ENCODE measurements at places on chromosomes 3 and 15.
A peak's percentile ranks its signal among the peaks of the same experiment; 100 is the strongest.

DNA sequence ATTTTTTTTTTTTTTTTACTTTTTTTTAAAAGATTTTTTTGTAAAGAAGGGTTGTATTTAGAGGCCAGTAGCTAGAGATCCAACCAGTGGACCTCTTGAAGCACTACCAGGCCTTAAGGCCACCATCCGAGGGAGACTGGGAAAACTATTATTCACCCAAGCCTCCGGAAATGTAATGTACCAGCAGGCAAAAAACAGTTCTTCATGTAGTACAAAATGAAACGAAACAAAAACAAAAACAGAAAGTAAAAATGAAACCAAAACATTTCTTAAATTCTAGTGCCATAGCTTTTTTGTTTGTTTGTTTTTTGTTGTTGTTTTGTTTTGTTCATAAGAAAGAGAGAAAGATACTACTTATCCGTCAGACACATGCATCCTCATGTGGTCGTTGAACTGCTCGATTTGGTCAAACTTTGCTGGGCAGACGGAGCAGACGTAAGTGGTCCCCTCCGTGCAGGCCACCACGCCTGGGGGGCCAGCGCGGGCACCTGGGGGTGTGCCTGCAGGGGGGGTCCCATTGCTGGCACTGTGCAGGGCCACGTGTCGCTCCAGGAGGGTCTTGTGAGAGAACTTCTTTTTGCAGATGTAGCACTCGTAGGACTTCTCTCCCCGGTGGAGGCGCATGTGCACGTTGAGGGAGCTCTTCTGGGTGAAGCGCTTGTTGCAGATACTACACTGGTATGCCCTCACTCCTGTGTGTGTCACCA is 45.0 kb downstream of the TIGIT start:
- DNase-seq: no peak

DNA sequence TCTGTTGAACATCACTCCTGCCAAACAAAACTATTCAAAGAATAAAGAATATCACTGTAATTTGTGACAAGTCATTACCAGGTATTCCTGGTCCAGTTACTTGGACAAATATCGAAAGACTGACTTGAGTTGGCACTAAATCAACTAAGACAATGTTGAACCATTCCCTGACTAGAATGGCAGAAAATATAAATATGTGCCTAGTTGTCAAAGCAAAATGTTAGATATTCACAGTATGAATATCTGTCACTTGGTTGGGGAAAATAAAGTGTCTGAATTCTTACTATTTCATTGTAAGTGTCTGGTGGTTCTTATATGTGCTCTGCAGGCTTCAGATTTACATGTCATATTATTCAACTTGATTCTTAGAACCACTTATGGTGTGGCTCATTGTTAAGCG is 470.2 kb downstream of the NAALADL2 start:
- no peak for DNase-seq

DNA sequence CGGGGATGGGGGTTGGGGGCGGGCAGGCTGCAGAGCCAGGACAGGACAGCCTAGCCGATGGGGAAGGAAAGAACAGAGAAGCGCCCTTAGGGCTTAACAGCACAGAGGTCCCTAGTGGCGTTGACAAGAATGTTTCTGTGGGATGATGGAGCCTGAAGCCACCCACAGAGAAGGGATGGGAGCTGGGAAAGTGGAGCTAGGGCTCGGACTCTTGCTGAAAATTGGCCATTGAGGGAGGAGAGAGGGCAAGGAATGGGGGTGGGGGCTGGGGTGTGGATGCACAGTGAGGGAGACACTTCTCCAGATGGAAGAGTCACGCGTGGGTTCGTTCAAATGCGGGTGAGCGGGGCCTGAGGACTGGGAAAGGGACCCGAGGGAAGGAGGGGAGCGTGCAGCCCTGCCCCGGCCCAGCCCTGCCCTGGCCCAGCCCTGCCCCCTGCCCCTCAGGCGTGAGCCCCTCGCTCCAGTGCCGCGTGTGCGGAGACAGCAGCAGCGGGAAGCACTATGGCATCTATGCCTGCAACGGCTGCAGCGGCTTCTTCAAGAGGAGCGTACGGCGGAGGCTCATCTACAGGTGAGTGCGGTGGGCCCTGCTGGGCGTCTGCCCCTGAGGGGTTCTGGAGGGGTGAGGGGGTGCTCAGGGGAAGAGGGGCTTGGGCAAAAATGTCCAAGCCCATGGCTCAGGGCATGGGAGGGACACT is 832 bp downstream of the NR2E3 start:
- no peak for DNase-seq

GRCh38 chr3:39287216-39288164 is 7.7 kb upstream of the CX3CR1 start:
- no peak for DNase-seq

DNA sequence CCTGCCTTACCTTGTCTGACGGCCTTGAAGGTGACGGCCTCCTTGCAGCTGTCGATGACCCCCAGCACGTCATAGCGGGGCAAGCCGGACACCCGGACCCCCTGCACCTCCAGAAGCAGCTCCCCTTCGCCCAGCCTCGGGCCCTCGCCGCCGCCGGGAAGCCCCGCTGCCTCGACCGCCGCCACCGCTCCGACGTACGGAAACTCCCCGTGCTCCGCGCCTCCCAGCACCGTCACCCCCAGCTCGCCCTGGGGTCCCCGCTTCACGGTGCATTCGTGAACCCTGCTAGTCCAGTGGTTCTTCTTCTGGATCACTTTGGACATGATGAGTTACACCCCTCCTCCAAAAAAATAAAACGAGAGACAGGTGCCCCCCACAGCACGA is 740 bp downstream of the MAGI1 start:
- DNase-seq: no peak

DNA sequence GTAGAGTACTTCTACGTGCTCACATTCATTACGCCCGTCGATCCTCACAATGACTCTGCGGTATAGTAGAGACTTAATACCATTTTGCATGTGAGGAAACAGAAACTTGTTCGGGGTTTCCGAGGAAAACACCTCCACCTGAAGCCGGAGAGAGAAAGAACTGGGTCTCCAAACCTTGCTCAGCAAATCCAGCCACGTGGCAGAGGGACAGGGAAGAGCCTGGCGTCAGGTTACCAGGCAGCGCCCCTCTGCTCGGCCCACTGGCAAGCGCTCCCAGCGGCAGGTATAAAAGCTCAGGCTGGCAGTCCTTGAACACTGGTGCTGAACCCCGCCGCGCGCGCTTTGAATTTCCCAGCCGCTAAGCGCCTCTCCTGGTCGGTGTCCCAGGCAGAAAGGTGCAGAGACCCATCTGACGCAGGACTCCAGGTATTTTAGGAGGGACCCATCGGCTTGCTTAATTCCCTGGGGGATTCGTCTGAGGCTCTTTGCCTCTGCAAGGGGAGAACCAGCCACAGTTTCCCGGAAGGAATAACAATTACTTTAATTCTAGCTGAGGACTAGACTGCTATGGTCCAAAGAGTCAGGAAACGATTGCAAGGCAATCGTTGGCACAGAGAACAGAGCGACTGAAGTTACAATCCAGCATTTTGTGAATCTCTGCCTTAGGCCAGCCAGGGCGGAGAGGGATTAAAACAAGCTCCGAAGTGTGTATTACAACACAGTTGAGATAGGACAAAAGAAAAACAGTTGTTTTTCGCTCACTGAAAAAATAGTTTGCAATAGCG is at the start of gene C2CD4A:
C2CD4A (plus strand) TSS at position 315 of the 785 bp plus-strand sequence. CDS start 637 bp downstream, outside the sequence.
- peak; percentile 67 for DNase-seq

DNA sequence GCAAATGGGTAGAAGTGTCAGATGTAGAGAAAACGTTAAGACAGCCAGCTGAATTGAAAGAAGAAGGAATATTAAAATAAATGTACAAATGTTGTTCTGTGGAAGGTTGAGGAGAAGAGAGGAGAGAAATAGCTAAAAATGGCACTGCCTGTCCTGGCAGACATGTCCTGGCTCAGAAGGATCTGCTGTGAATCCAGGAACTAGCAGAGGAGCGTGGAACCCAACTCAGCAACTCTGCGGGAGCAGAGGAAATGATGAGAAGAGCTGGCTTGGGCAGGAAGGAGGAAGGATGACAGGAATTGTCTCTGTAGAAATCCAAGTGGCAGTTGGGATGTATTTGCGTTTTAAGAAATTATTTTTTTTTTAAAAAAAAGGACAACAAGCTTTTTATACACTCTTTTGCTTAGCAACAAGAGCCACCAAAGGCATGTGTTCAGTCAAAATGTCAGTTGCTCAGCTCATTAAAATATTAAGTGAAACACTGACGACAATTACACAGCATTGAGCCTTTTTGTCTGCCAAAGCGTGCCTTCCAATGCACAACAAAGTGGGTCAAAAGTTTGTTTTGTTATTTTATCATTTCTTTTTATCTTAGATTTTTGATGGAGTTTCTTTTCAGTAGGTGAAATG is 16.1 kb downstream of the NANOGP8 start:
- no peak for DNase-seq

GRCh38 chr15:37220949-37221670 is 120.8 kb upstream of the MEIS2 start:
- DNase-seq: no peak

DNA sequence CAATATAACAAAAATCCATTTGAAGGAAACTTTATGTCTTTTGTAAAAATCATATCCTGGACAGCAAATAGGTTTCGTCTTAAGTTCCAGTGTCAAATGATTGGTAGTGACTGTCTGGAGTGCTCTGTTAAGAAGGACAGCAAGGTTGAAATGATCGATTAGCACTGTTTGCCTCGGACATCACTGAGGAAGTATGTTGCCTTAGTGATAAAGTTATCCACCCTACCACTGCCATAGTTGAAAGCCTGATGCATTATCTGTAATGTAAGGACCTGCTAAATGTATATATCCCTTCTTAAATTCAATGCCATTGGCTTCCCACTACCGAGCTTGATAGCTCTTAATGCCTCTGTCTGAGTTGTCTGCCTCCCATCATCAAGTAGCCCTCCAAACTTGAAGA is 70.0 kb downstream of the CFAP20DC start:
- DNase-seq: no peak

- DNase-seq: no peak
These were observed 332.4 kb upstream of the TLE3 start for GRCh38 chr15:70430069-70430468.

DNA sequence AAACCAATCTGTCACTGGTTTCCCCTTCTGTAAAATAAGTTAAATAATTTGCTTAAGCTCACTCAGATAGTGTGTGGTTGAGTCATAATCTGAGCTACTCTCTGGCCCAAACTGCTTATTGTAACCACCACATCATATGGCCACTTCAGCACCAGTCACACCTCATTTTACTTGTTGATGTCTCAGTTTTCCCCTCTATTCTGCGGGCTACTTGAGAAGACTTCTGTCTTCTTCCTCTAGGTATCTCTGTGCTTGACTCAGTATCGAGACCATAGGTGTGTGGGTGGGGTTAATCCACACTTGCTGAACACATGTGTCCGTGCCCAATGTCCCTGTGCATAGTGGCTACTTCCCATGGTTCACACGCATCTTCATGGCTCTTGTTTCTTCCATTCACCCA is 32.9 kb downstream of the CRYGS start:
- no peak for DNase-seq

DNA sequence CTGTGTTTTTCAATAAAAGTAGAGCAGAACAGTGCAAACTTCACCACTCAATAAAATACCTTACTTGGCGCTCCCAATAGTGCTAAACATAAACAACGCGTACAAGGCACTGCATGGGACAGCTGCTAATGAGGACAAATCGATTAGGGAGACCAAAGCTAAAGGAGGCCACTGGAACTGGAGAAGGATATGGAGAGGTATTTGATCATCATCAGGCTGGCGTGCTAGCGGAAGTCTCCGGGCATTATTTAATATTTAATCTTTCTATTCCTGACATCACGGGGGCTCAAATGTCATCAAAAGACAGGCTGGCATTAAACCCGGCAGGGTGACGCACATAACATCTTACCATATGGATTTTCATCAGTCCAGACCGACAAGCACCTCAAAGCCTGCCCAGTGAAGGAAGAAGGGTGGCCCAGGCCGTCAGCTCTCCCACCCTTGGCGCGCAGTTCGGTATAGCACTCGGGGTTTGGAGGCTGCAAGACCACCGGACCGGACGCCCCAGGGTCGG is 604 bp downstream of the CCPG1 start:
- DNase-seq: peak; percentile 25

DNA sequence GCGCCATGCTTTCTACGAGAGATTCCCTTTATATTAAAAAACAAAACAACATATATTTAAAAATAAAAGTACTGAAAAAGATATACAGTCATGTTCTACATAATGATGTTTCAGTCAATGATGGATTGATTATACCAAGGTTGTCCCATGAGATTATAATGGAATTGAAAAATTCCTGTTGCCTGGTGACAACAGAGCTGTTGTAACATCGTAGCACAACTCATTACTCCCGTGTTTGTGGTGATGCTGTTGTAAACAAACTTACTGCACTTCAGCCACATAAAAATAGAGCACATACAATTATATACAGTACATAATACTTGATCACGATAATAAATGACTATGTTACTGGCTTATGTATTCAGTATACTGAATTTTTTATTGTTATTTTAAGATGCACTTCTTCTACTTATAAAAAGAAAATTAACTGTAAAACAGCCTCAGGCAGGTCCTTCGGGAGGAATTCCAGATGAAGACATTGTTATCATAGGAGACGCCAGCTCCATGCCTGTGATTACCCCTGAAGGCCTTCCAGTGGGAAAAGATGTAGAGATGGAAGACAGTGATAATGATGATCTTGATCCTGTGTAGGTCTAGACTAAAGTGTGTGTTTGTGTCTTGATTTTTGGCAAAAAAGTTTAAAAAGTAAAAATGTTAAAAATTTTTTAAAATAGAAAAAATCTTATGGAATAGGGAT is 11.7 kb downstream of the CCR1 start:
- no peak for DNase-seq

DNA sequence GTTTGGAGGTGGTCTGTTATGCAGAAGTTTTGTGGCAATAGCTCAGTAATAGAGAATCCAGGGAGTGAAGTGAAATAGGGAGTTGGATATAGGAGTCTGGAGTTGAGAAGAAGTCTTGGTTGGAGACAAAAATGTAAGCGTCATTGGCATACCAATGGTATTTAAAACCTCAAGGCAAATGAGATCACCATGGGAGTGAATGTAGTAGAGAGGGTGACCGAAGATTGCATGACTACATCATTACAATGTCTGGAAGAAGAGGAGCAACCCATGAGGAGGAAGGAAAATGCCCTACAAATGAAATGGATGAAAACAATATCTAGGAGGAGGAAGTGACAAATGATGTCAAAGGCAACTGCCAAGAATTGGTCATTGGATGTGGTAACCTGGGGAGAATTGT is 54.4 kb downstream of the CNTN4 start:
- DNase-seq: no peak

DNA sequence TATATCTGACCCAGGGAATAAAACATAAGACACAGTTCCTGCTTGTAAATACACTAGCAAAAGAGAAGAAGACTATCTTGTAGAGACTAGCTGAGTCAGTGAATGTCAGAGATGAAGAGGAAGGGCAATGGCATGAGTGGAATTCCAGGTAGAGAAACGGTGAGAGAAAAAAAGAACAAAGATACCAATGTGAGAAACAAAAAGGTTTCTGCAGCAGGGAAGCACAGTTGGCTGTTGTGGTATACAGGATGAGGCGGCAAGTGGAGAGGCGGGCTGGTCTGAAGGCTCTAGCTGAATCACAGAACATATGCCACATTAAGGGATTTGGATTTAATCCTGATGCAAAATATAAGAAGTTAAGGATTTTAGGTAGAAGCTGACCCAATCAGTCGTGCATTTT is 17.1 kb upstream of the TASOR start:
- DNase-seq: no peak
